Activated CD4-positive, alpha-beta T cell treated with anti-CD3 and anti-CD28 coated beads, Interleukin-2, amount 50 U/mL, for 16 hours (primary cell): ENCODE measurements at places on chromosomes 1 and 21.

DNA sequence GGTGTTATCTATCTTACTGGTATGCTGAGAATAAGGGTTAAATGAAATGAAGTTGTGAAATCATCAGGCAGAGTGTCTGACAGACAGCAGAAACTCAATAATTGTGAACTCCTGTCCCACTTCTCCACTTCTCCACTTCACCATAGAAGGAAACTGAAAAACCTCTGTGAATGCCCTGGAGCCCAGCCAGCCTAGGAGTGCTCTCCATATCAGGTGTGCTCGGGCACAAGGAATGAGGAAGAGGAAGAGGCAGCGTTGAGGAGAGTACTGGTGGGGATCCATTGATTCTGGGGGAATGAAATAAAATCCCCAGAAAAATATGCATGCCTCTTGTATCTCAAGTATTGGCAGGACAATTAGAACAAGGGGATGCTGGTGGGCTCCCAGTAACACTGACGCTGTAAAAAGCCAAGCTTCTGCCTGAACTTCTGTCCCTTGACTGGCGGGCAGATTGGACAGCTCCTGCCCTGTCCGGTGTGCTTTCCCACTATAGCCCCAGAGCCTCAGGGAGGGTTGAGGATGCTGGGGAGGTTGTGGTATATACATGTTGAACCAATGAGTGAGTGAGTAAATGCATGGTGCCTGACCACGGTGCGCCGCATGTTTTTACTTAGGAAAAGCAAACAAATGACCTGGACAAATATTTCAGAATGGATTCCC is 47.7 kb downstream of the NMNAT2 start:
- DNase-seq, result no peak

DNA sequence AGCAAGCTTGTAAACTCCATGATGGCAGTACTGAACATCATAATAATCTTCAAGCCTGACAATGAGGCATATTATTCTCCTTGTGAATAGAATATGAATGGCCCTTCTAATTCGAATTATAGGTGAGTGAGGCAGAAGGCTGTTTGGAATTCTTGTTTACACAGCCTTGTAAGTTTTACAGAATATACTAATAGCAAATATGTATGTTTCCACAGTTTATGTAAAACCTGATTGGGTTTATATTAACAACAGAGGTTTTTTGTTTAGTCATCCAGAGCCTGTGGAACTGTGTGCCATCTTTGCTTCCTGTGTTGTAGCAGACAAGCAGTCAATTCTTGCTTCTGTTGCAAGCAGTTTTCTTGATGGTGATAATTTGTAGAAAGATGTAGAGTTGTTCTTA is 8.0 kb downstream of the OSBPL9 start:
- DNase-seq, result peak; percentile 14

DNA sequence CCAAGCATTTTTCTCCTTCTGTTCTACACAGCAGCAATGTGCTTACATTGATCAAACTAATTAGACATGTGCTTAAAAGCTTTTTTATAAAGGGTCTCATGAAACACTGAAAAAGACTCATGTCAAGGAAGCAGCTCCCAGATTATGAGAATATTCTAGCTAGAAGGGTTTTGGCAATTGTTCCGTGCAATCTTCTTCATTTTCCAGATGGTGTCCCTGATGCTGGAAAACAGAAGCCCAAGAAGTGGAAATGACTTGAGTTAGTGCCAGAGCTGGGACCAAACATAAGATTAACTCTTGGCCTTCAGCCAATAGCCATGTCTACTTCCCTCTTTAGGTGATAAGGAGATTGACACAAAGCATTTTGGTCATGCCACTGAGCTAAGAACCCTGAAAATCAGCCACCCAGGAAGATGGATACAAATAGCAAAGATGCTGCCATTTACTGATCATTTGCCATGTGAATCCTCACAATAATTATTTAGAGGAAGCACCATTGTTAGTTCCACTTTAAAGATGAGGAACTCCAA is 110.8 kb downstream of the MATN1 start:
- DNase-seq, result no peak

DNA sequence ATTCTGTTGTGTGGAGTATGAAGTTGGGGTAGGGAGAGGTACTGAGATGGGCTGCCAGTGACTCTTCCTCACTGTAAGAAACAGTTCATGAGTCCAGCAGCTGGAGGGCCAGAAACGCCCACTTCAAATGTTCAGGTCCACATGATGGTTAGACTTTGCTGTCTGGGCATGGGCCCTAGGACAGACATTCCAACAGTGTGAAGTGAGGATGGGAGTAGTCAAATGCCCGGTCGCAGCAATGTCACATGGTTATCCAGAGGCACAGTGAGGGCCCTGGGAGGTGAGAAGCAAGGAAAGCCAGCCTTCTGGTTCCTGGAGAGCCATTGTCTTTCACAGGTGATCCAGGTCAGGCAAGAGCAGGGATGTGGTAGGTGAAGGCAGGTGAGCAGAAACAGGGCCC is 304.4 kb downstream of the HHAT start:
- DNase-seq, result no peak
